ENCODE measurements at places on chromosomes 2 and 18.

DNA sequence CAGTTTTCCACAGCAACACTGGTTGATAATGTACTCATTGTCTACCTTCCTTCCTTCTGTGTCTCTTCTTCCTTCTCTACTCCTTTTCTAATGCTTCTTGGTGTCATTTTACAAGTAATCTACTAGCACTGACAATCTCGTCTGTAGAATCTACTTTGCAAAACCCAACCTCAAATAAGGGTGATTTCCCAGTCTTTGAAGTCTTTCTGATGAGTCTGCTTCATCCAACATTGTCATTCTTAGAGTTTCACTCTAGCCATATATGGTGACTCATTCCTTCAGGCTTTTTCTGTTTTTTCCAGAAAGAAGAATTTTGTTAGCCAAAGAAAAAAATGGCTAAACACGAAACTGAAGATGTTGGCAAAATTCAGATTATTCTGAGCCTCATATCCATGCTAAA lies 288.7 kb downstream of the MBD2 start:
- no peak for DNase-seq

- no peak for DNase-seq
These were observed 95.6 kb upstream of the NABP1 start for GRCh38 chr2:191582355-191582754.

GRCh38 chr2:60505240-60505879 lies 48.1 kb downstream of the BCL11A start:
- DNase-seq: no peak

DNA sequence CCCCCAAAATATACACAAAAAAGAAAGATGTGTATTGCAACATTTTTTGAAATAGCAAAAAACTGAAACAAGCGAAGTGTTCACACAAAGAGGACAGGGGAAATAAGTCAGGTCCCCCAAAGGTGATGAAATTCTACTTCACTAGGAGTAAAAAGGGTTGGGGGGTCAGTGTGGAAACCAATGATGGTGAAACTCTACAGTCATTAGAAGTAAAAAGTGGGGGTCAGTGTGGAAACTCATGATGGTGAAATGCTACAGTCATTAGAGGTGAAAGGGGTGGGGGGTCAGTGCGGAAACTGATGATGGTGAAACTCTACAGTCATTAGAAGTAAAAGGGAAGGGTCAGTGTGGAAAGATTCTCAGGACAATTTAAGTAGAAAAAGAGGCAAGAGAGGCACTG lies 298.2 kb downstream of the EIPR1 start:
- no peak for DNase-seq

DNA sequence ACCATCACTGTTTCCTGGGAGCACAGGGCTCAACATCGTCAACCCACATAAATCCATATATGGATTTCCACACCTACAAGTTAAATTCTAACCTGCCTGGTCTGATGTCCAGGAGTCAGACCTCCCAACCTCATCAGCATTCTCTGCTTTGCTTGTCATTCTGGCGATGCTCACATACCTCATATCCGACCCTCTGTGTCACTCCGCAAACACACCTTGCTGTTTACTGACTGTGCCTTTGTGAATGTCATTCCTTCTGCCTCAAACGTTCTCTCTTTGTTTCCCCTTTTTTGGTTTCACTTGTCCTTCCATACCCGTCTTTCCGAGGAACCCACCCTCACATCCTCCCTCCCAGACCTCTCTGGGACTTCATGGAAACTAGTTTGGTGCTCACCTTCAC lies 187.1 kb downstream of the ACTR3 start:
- DNase-seq: no peak

DNA sequence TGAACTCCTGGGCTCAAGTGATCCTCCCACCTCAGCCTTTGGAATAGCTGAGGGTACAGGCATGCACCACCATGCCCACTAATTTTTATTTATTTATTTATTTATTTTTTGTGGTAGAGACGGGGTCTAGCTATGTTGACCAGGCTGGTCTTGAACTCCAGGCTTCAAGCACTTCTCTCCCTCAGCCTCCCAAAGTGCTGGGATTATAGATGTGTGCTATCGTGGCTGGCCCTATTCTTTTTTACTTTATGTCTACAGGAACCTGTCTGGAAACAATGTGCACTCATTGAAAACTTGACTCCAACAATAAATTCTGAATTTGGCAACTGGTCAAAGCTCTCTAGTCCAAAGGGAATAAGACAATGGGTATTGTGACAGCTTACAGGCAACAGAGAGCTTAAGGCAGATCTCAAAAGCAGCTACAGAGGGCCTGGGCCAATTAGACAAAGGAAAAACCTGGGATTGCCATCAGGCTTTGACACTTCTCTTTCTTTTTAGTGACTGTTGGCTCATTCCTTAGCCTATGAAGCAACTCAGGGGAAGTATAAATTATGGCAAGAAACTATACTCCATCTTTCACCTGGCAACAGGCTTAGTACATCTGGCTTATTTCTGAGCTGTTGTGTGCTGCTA lies 55.1 kb upstream of the RAPGEF4 start:
- DNase-seq: no peak

- no peak for DNase-seq
These were observed 65.0 kb upstream of the DSC1 start for GRCh38 chr18:31227497-31228229.

DNA sequence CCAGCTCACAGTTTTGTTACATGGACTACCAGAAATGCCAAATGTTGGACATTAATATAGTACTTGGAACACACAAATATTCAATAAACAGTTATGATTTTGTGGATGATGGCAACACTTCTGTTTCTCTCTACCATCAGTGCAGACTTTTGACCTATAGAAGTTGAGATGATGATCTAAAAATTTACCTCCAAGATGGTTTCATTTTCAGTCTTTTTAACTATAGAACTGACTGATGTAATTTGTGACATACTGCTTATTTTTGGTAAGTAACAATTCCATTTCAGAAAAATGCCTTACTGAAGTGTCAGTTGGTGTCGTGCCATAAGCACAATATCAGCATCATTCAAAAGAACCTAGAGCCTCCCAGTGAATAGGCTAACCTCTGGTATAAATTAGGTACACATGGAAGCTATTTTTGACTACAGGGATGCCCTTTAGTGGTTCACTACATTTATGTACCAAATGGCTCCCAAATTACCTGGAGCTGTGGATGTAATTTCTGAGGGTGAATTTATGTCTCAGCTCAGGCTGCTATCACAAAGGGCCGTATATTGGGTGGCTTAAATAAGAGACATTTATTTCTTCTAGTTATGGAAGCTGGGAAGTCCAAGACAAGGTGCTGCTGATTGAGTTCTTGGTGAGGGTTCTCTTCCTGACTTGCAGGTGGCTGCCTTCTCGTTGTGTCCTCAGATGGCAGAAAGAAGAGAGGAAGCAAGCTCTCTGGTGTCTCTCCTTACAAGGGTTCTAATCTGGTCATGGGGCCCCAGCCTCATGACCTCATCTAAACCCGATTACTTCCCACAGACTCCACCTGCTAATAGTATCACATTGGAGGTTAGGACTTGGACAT lies 66.5 kb downstream of the ALPK2 start:
- no peak for DNase-seq

- no peak for DNase-seq
These were observed 6.8 kb upstream of the IL1RL2 start for GRCh38 chr2:102179788-102180686.

DNA sequence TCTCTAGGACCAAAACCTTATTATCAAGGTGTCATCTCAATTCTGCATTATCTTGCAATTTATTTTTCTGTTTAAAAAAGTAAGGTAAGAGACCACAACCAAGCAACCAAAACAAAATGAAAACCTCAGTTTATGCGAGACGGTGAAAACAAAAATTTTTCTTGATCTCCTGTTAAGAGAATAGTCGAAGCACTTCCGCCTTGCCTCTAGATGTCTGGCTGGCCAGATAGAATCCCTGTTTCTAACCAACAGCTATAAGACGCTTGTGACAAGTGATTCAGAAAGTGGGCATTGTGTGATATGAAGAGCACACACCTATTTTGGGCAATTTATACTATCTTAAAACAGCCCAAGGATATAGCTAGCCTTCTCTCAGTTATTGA lies 51.2 kb downstream of the MGAT5 start:
- DNase-seq: no peak

GRCh38 chr2:203237346-203238238 lies 1.2 kb upstream of the CYP20A1 start:
- DNase-seq: no peak

GRCh38 chr2:107931412-107931811 lies 54.9 kb upstream of the SLC5A7 start:
- DNase-seq: no peak

GRCh38 chr2:37300146-37300545 lies 24.5 kb downstream of the PRKD3 start:
- DNase-seq: no peak

DNA sequence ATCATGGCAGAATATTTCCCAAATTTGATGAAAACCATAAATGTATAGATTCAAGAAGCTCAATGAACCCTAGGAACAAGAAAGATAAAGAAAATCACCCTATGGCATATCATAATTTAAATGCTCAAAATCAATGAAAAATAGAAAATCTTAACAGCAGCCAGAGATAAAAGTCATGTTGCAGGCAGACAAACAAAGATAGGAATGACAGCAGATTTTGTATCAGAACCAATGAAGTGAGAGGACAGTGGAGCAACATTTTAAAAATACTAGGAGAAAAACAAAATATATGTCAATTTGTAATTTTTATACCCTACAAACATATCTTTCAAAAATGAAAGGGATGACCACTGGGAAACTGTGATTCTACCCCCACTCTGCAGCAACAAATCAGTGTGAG lies 203.3 kb downstream of the PIEZO2 start:
- no peak for DNase-seq

GRCh38 chr18:68267583-68267982 lies 447.3 kb downstream of the TMX3 start:
- no peak for DNase-seq

- no peak for DNase-seq
These were observed 40.1 kb downstream of the EPB41L3 start for GRCh38 chr18:5503740-5504139.

- no peak for DNase-seq
These were observed 52.4 kb downstream of the REEP1 start for GRCh38 chr2:86284987-86285386.

DNA sequence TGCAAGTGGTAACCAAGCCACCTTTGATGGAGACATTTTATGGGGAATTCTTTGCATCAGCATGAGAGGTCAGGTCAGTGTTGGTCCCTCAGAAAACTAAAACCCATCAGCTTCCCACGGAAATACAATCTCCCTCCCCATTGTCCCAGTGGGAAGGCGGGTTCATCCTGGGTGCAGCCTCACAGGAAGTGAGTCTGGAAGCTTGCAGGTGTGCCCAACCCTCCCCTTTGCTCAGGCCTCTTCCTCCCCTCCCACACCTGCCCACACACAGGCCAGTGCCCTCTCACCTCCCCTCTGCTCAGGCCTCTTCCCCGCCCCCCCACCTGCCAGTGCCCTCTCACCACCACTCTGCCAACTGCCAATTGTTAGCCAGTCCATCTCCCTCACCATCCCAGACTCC lies 166.8 kb upstream of the RAB6C start:
- DNase-seq: no peak

DNA sequence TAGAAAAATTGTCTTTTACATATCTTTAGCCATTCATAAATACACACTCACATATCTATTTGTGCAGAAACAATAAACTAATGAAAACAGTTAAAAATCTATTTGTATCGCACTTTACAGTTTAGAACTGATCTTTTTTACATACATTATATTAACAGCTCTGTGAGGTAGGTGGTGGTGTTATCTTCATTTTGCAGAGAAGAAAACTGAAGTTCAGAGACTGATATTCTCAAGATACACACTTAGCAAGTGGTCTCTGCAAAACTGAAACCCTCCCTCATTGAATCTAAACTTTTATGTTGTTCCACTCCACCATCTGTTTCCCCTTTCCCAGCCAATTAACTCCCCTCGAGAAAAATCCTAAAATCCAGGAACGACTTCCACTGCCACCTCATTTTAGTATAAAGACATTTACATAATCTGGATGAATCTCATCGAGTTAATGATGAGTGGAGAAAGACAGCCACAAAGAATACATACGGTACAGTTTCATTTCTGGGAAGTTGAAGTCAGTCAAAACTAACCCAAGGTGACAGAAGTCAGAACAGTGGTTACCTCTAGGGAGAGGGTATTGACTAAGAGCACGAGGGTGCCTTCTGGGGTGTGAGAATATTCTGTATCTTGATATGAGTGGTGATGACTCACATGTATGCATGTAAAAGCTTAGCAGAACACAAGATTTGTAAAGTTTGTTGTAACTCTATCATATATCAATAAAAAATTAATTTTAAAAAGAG lies 524.2 kb upstream of the TCF4 start:
- DNase-seq: no peak

DNA sequence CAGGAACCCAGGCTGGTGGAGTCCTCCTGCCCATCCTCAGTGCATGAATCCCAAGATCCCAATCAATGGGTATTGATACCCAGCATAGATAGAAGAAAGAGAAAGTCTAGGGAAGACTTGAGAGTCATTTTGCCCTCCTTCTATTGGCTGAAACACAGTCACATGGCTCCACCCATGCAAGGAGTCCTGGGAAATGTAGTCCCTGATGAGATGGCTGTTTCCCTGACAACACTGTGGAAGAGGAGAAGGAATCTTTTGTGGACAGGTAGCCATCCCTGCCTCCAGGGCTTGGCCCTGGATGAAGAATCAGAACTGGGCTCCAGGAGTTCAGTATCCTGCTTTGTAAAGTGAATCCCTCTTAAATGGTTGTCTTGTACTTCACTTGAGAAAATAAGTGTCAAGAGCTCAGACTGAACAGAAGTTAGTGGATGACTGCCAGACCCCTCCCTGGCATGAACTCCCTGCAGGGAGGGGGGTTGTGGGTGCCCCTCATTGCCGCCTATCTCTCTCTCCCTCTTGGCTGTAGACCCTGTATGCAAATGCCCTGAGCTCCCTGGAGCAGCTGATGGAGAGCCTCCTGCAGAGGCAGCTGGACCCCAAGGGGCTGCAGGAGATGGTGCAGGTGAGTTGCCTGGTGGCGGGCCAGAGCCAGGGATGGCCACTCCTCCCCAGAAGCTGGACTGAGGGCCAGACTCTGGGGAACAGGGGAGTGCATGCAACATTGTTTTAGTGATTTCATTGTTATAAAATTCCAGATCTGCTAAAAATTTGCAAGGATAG lies 36.1 kb downstream of the MROH2A start:
- no peak for DNase-seq

DNA sequence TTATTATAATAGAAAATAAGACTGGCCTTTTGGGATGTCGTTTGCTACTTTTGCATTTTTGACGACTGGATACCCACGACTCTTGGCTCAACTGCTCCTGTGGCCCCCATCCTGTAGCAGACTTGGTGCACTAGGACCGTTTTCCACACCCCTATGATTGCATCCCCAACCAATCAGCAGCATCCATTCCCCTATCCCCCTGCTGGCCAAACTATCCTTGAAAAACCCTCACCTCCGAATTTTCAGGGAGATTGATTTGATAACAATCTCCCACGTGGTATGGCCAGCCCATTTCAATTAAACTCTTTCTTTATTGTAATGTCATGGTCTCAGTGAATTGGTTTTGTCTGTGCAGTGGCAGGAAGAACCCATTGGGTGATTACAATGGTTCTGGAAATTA lies 37.9 kb upstream of the TTR start:
- DNase-seq: no peak

- DNase-seq: no peak
These were observed 46.6 kb upstream of the ATP6V1B1 start for GRCh38 chr2:70888923-70889715.

Data from T-helper 22 cell (primary cell).